Forelimb muscle (tissue), 1 donor: ENCODE measurements at places on chromosomes 7 and 10. TPM values are rescaled to one million over a fixed set of nuclear protein-coding genes. Genes with fewer than 3 reads are reported as not detected.

The FGF8 gene
- polyA plus RNA-seq = 0.34 TPM

The PTPRN2 gene
- 1.7 TPM for polyA plus RNA-seq

The ELN gene
- polyA plus RNA-seq = 91.6 TPM

The SCART1 gene
- polyA plus RNA-seq = 1.5 TPM

The ADIRF gene
- polyA plus RNA-seq = 3.4 TPM

The CALN1 gene
- polyA plus RNA-seq = 1.6 TPM

The CALCR gene
- polyA plus RNA-seq = 11.1 TPM

- no peak for DNase-seq
Observed at GRCh38 chr7:101125989-101126650, 784 bp upstream of the SERPINE1 start.

DNA sequence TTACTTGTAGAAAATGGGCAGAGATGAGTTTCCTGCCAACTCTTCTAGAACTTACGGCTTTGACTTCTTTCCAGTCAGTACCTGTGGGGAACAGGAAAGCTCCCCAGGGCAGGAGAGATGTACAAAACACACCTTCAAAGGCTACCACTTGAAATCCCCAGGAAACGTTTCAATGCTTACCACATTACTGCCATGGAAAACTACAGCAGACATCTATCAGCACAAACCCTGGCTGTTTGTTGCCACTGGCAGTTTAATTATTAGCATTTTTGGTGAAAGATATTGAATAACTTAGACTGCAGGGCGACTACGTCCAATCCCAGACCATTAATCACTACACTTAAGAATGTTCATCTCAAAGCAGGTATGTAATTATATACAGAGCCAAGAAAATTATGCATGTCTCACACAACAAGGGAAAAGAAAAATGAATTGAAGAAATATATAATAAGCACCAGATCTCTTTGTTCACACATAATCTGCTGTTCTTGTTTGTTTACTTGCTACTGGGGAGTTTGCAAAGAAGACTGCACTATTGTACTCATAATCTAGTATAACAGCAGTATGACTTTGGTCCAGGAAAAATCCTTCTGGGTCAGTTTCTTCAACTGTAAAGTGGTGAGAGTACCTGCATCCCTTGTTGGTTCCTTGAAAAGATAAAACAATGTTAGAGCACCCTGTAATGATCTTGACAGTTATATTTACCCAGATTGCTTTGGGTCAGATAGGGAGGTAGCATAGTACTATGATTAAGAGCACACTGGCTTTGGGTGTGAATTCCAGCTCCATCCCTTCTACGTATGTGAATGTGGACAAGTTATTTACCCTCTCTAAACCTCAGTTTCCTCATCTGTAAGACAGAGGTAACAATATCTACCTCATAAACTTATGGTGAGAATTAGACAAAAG lies 138.3 kb downstream of the DOCK4 start:
- DNase-seq = no peak

DNA sequence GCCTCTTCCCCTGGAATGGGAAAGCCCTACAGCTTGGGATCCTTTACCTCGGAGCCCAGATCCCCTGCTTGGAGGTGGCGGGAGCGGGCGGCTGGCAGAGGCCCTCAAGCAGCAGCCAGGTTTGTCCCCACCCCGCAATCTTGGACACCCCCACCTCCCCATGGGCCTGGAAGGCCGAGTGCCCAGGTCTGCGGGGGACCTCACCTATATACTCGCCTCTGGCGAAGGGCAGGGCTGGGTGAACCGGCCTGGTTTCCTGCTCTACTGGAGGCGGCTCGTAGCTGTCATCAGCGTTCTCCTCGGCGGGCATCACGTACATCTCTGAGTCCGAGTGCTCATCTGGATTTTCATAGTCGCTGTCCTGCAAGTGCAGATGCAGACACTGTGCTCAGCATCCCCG lies 44.2 kb downstream of the BLNK start:
- no peak for DNase-seq

- DNase-seq = no peak
Observed at GRCh38 chr10:98055841-98056516, 25.6 kb upstream of the CRTAC1 start.

DNA sequence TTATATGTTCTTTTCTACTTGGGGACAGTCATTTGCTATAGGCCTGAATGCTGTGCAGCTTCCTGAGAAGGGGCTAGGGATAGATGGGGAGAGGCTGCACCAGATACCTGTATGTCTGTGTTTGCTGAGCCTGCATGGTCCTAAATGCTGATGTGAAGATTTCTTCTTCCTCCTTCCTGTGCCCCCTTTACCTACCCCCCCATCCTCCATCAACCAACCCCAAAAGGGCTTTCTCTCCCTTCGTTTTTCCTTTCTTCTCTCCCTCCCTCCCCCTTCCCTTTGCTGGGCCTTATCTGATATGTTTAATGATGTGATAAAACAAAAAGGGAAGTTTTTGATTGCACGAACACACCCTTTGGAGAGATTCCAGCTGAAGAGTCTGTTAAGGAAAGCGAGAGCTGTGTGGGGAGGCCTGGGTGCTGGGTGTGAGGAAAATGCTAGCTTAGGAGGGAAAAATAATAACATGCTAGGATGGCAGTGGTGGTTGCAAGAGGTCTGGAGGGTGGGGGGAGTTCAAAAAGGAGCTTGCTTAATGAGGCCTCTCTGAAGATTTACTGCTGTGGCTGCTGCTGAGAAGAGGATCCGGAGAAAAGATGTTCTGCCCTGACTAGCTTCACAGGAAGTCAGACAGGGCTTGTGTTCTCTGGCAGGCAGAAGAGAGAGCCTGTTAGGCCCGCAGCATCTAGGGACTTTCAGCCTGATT lies 101.8 kb downstream of the SAMD9 start:
- no peak for DNase-seq

DNA sequence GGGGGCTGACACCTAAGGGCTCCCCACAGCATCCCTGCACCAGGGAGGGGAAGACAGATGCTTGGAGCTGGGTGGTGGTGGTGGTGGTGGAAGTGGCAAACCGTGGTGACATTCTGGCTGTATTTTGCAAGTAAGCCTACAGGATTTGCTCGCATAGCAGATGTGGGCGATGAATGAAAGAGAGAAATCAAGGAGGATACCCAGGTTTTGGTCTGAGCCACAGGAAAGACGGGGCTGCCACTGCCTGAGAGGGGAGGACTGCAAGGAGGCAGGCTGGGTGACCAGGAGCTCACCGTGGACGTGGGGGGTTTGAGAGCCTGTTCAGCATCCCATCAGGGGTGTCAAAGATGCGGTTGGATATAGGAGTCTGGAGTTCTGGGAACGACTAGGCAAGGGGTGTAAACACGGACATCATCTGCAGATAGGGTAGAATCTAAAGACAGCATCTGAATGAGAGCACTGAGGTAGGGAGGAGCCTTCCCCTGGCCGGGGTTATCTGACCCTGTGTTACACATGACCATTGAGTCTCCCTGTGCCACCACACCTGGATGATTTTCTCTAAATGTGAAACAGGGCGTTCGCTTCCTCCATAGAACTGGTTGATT lies 49.7 kb downstream of the TSPAN15 start:
- no peak for DNase-seq

GRCh38 chr10:121027371-121027770 lies 176.2 kb downstream of the WDR11 start:
- DNase-seq = no peak

GRCh38 chr7:5687936-5688630 lies 93.4 kb downstream of the RNF216 start:
- no peak for DNase-seq

GRCh38 chr10:97229322-97230015 lies 43.7 kb upstream of the SLIT1 start:
- DNase-seq = no peak

GRCh38 chr7:30241767-30242166 lies 42.6 kb upstream of the ZNRF2 start:
- DNase-seq = no peak

GRCh38 chr7:141291541-141291940 lies 217.7 kb downstream of the TMEM178B start:
- DNase-seq = no peak

GRCh38 chr10:129056734-129057689 lies 410.0 kb upstream of the MGMT start:
- no peak for DNase-seq

DNA sequence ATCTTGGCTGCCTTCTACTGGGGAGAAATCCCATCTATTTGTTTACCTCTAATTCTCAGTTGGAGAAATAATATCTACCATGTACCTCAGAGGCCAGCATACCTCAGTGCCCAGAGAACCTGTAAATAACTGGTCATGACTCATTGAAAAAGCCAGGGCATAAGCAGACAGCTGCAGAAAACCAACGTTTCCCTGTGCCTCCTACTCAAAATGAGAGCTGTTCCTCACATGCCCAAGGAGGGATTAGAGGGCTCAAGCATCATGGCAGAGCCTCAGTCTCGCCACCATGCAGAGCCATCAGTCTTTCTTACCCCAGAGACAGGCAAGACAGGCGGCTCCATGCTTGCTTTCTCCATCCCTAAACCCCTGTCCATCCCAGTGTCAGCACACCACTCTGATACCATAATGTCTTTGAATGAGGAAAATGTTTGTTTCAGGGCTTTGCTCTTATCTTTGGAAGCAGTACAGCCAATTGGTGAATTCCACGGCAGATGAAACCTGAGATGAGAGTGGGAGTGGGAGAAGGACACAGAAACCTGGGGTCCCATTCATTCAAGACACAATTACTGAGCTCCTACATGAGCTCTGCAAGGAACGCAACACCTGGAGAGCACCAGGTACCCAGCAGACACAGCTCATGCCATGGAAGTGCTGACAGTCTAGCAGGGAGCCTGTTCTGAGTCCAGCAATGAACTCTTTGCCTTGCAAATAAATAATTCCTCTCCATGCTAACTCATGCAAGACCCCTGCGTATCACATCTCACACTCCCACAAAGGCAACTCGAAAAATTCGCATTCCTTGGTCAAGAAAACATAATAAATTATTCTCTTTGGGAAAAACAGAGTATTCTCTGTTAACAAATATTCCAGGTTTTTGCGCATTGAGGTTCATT lies 21.1 kb downstream of the PON1 start:
- DNase-seq = no peak

DNA sequence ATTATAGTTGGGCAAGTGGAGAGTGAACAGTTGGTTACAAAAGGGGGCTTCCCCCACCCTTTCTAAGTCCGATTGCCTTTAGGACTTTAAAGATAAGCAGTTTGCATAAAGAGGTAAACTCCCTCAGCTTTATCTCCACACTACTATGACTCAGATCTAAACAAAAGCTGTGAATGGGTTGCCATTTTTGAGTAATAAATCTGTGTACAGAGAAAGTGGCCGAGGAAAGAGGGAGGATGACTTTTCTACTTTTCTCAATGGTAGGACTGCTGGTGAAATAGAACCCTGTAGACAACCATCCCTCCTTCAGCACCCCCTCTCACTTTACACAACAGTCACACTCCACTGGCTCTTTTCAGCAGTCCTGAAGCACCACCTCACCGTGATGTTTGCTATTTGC lies 71.2 kb downstream of the DNMBP start:
- no peak for DNase-seq

DNA sequence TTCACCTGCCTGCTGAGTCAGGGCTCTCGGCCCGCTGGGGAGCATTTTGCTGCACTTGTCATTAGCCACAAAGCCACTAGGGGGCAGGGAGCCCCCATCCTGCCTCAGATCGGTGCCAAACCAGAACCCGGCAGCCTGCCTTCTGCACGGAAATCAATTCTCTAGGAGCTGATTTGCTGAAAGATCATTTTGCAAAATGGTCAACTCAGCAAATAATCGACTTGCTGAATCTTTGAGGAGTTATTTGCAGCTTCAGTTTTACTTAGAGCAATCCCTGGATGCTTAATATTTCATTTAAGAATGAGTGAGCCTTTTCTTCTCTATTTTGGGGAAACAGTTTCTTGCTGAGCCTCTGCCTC lies 1.7 kb upstream of the GIMAP8 start:
- no peak for DNase-seq

DNA sequence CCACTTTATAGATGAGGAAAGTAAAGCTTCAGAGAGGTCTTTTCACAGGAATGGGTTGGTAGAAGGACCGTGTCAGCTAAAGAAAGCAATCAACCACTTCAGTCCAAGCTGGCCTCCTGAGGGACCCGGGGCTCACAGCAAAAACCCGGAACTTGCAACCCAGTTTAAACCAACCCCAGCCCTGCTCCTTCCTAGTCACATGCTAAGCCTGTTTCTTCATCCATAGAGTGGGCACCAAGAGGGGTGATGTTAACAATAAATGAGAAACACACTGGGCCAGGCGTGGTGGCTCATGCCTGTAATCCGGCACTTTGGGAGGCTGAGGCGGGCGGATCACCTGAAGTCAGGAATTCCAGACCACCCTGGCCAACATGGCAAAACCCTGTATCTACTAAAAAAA lies 12.1 kb upstream of the NPFFR1 start:
- DNase-seq = no peak

GRCh38 chr10:123555616-123556015 lies 110.5 kb upstream of the GPR26 start:
- no peak for DNase-seq

DNA sequence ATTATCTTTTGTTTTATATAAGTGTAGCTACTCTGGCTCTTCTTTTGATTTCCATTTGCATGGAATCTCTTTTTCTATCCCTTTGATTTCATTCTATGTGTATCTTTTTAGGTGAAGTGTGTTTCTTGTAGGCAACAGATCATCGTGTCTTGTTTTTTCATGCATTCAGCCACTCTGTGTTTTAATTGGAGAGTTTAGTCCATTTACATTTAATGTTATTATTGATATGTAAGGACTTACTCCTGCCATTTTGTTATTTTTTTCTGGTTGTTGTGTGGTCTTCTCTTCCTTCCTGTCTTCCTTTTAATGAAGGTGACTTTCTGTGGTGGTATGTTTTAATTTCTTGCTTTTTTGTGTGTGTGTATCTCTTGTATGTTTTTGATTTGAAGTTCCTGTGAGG lies 81.6 kb downstream of the BBS9 start:
- DNase-seq = no peak

GRCh38 chr7:73893342-73894101 lies 32.6 kb downstream of the TMEM270 start:
- no peak for DNase-seq

- no peak for DNase-seq
Observed at GRCh38 chr10:97393034-97393573, 8.0 kb downstream of the RRP12 start.

- DNase-seq = no peak
Observed at GRCh38 chr10:101558204-101558603, 29.9 kb downstream of the POLL start.

DNA sequence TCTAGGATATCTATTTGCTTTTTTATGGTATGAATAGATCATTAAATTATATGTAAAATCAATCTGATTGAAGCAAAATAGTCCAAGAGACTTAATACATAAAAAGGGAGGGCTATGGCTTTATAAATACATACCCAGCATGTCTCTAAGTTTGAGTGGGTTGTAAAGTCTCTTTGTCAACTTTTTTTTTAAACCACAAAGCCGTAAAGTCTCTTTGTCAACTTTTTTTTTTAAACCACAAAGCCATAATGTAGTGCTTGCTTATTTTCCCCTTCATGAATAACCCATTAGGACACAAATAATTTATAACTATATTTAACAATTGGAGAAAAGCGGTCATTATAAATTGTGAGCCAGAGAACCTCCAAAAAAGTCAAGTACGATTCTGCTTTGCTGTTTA lies 5.7 kb downstream of the HECTD2 start:
- DNase-seq = no peak

DNA sequence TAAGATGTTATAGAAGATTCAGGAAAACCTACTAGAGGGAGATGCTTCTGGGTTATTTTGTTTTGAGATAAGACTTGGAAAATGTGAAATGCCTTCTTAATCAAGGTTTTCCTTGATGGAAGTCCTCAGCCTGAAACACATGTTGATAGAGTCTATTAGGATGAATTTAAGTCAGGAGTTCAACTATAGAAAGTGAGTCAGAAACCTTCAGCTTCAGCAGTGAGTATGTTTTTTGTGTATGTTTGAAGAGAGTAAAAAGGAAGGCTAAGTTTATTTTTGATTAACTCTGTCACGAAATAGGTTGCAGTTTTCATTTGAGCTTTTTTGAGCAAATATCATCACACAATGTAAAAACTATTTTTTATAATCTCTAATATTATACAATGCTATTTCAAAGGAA lies 114.6 kb downstream of the HGF start:
- DNase-seq = no peak
